CD4-positive, alpha-beta T cell treated with Interleukin-6 for 4 hours (primary cell): ENCODE measurements at places on chromosomes 7 and 10.

DNA sequence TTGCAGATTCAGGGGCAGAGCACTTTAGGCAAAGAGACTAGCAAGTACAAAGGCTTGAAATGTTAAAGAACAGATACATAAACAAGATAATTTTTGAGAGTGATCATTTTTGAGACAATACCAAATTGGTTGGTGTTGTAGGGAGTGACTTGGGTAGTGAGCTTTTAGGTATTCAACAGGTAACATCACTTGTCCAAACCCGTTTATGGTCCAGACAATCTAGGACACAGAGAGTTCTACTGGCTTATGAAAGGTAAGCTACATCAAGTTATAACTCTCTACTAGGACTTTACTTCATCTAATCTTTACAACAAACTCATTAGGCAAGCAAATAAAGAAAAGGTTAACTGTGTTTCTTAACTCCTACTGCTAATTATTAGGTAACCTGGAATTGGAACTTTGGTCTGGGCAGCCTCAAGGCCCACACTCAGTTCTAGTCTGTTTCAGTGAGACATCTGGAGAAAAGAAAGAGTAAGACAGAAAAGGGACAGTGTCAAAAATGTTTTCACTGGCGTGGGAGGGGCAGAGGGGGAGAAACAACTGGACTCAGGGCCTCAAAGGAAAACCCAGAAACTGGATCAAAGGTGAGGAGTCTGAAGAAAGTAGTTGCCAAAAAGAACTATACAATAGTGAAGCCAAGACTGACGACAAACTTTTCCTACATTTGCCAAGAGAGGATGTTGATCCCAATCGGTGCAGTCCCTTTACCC, 39.2 kb downstream of the GNAT3 start:
- no peak for DNase-seq

GRCh38 chr10:109898007-109898406, 25.3 kb downstream of the XPNPEP1 start:
- DNase-seq: no peak

- DNase-seq: no peak
Observed at GRCh38 chr7:105880571-105881330, 4.4 kb upstream of the ATXN7L1 start.

- DNase-seq: no peak
Observed at GRCh38 chr7:35781767-35782515, 18.9 kb upstream of the SEPTIN7 start.

DNA sequence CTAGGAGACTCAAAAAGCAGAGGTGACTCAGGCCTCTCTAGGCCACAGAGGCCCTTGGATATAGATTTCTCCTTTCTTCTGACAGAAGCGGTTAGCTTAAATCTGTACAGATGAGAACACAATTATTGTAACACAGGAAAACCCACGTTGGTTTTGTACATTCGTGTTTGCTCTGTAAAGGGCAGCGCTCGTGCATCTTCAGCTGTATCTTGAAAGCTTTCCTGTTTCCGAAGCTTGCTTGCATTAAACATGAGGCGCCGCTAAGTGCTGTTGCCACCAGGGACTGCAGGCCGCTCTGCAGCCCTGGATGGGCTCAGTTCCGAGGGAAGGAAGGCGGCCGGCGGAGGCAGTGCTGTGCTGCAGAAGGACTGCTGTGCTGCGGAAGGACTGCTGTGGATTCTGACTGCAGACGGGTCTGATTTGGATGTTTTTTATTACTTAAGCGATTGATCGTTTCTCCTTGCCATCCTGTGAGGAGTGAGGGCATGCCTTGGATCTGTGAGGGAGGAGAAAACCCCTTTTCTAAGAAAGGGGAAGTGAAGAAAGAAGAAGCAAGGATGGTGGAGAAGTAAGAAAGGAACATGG, 53.3 kb downstream of the FHIP2A start:
- no peak for DNase-seq
